ENCODE measurements at places on chromosomes 5 and 9.

DNA sequence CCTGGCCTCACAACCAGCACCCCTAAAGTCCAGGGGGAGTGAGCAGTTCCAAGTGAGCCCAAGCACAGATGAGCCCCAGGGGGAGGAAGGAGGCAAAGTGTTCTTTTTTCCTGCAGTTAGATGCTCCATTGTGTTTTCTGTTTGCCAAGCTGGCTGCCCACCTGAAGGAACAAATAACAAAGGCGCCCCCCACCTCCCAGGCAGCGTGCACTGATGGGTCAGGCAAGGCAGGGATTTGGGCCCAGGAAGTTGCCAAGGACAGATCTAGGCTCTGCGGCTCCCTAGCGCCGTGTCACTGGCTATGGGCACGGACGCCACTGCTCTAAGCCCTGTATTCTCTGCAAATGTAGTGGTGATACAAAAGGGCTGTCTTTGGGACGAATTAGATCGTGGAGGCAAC lies 21.8 kb downstream of the FGF1 start:
- DNase-seq, result no peak

DNA sequence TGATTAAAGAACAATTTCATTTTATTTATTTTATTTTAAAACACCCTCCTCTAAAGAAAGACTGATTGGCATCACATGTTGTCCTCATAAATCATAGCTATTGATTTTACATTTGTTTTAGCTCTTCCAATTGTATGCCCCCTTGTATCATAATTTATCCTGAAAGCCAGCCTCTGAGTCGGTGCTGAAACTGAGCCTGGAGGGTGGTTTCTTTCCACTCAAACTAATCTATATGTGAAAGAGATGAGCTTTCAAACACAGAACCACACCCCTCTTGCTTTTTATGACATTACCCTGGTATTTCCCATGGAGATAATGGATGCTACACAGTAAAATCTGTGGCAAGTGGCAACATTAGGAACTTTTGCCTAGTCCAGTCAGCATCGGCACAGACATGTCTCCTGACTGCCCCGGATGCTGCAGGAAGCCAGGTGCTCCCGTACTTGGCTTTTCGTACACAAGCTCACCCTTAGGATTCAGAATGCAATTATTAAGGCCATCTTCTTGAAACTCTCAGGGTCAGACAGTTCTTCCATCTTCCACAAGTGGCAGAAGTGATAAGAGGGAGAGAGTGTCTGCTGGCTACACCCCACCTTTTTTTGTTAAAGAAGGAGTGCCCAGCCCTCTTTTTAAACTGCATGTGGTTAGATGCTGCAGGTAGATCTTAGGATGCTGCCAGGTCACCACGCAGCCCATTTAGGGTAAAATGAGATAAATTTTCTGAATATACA lies 91.1 kb downstream of the SNCAIP start:
- DNase-seq, result no peak

DNA sequence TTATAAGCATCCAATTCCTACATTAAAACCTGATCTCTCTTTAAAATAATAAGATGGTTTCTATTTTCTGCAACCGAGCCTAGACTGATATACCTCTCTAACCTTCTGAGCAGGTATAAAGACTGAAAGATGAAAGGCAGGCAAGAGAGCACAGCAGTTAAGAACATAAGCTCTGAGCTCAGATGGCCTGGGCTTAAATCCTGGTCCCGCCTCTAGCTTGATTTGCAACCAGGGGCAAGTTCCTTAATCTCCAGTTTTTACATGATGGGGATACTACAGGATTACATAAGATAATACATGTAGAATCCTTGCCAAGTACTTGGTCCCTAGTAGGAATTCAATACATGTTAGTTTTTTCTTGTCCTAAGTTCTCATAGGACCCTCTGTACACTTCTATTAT lies 33.9 kb downstream of the SLC24A2 start:
- no peak for DNase-seq

DNA sequence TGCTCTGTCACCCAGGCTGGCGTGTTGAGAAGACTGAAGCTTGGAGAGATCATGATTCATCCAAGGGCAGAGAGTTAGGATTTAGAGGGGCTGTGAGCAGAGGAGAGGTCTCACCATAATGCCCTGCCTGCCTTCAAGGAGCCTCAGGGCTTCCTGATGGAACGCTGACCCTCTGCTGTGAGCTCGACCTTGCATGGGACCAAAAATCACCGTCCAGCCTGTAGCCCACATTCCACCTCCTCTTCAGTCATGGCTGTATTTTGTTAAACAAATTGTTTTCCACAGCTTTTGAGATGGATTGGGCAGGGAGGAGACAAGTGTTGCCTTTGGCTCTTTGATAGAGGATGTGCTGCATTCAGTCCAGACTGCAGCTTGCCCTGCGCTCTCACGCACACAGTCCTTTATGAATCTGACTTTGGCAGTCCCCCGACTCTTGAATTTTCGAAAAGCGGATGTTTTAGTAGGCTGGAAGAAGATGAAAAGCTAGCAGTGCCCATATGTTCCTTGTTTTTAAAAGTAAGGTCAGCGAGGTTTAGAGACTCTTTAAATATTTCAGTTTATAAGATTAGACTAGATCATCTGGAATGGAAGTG lies 79.5 kb downstream of the MVB12B start:
- no peak for DNase-seq

GRCh38 chr5:53590759-53591158 lies 30.3 kb downstream of the NDUFS4 start:
- DNase-seq, result no peak
